ENCODE measurements at places on chromosomes 2 and 18.
A peak's percentile ranks its signal among the peaks of the same experiment; 100 is the strongest.

GRCh38 chr2:111617299-111618225, 266.4 kb downstream of the ANAPC1 start:
- no peak for DNase-seq

- DNase-seq, result no peak
These were observed 48.2 kb downstream of the RPL37A start for GRCh38 chr2:216546641-216547403.

- no peak for DNase-seq
These were observed 476.7 kb upstream of the RAB6C start for GRCh38 chr2:129502781-129503180.

GRCh38 chr2:110905217-110905616, 172.8 kb downstream of the ACOXL start:
- DNase-seq, result no peak

DNA sequence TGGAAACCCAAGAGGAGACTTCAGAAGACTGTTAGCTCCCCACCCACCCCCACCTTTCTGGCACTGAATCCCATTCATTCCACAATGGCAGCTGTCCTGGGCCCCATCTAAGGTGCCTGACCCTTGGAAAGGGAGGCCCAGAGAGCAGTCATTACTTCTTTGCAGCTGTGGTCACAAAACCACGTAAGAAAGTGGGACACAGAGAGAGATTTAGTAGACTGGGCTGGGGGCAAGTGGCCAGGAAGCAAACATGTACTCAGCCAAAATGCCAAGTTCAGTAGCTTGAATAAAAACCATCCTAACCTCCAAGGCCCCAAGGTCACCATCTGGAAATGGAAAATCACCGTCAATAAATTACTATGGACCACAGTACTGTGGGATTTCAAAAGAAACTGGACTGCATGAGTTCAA, 381.4 kb downstream of the TNS1 start:
- no peak for DNase-seq

GRCh38 chr2:186709529-186710450, 15.9 kb downstream of the FAM171B start:
- DNase-seq, result no peak

GRCh38 chr2:9162841-9163240, 43.8 kb upstream of the ASAP2 start:
- DNase-seq, result no peak

- DNase-seq, result no peak
These were observed 147.2 kb upstream of the L3MBTL4 start for GRCh38 chr18:6561862-6562291.

GRCh38 chr2:230999477-230999876, 3.6 kb downstream of the SPATA3 start:
- DNase-seq, result no peak

DNA sequence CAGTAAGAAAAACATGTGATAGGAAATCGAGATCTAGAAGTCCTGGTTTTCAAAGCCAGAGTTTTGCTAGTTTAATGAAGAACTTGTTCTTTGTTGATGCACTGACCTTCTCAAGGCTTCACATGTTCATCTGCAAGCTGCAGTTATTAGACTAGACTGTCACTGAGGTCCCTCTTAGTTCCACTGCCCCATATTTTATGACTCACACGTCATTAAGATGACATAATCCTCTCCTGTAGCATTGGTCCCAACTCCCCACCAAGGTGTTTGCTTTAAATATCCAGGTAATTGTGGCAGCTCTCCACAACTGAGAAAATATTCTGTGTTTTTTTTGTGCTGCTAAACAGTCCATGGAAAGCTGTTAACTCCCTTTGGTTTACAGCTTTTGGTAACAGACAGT, 149.7 kb downstream of the MREG start:
- no peak for DNase-seq

DNA sequence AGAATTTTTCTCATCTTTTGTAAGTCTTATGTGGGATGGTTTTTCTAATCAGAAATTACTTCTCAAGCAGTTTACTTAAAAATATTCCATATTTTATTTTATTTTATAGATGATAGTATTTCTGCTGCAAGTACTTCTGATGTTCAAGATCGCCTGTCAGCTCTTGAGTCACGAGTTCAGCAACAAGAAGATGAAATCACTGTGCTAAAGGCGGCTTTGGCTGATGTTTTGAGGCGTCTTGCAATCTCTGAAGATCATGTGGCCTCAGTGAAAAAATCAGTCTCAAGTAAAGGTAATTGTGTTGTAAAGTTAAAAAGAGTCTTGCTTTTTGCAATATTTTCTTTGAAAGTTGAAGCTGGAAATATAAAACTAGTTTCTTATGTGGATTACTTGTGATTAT, 76.2 kb downstream of the EML4 start:
- DNase-seq, result no peak

GRCh38 chr2:64563436-64563938, 39.4 kb downstream of the AFTPH start:
- DNase-seq, result no peak

DNA sequence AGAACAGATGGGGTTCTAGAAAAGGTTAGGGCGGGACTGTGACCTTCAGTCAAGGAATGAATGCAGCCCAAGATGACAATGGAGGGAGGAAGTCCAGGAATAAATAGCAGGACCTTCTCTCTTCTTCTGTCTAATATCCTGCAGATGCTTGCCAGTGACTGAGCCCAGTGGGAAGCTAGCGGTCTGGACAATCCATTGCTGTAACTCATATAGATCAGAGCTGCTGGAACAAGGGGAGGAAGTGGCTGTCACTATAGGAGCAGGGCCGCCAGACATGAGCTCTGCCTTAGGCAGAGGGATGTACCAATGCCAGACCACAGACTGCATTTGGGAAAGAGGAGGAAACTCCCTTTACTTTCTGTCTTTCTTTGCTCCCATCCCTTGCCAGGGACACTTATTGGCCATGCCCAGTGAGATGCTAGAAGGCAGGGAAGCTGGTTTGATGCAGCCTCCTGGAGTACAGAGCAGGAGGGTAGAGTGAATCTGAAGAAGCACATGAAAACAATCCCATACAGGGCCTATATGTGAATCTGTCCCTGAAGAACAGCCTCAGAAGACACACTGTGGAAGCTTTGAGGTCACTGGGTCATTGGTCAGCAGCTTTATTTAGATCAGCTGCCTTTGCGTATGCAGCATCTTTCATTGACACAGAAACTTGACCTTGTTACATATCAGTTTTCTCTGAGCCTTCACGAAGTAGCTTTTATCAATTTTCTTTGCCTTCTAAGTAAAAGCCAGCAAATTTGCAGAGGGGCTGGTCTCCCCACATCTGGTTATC, 65.4 kb downstream of the CCDC85A start:
- DNase-seq, result no peak

DNA sequence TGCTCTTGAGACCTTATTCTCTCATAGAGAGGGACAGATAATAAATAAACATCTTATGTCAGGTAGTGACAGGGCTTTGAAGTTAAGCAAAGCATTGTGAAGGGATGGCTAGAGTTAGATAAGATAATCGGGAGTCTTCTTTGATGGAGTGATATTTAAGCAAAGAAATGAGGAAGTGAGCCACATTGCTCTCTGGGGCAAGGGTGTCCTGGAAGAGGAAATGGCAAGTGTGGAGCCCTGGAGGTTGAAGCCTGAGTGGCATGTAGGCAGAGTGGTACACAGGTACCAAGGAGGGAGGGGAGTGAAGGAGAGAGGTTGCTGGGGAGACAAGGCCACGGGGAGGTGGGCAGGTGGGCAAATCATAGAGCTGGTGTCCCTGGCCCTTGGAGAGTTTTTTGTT, 110.2 kb downstream of the CTAGE1 start:
- DNase-seq, result no peak

- DNase-seq, result peak; percentile 68
These were observed at the start of gene ITGA4 for GRCh38 chr2:181457121-181457740. ITGA4 (plus strand) TSS chr2:181457386; CDS start chr2:181457655, 269 bp downstream.

DNA sequence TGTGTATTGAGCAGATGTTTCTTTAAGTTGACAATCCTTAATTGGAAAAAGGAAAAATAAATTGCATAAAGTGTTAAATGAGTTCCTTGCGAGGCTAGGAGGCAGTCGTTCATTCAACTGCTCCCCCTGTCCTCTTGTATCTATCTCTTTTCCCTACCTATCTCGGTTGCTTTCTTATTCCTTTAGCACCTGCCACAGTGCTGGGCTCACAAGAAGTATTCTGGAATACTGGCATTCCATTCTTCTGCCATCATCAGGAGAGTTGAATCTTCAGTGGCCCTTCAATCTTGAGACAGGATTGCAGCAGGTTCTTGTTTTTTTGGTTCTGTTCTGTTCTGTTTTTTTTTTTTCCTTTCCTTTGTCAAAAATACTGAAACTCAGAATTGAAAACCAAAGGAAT, 143.1 kb upstream of the AQP4 start:
- DNase-seq, result no peak

- DNase-seq, result peak; percentile 43
These were observed 752 bp downstream of the MGAT4A start for GRCh38 chr2:98730053-98730706.

DNA sequence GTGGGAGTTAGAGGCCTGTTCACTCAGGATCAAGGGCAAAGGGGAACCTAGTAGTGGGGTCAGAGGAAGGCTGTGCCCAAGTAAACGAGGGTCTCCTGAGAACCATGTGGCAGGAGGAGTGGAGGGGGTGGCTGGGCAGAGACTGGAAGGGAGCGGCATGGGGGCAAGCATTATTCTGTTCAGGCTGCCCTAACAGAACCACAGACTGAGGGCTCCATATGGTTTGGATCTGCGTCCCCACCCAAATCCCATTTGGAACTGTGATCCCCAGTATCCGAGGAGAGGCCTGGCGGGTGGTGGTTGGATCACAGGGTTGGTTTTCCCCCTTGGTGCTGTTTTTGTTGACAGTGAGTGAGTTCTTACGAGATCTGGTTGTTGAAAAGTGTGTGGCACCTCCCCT, 287.0 kb downstream of the PHLPP1 start:
- DNase-seq, result no peak

- no peak for DNase-seq
These were observed 12.8 kb downstream of the ATP8B1 start for GRCh38 chr18:57790316-57790715.

- no peak for DNase-seq
These were observed 21.3 kb downstream of the FER1L5 start for GRCh38 chr2:96663829-96664228.

- DNase-seq, result no peak
These were observed 147.2 kb downstream of the ETAA1 start for GRCh38 chr2:67544286-67544685.

DNA sequence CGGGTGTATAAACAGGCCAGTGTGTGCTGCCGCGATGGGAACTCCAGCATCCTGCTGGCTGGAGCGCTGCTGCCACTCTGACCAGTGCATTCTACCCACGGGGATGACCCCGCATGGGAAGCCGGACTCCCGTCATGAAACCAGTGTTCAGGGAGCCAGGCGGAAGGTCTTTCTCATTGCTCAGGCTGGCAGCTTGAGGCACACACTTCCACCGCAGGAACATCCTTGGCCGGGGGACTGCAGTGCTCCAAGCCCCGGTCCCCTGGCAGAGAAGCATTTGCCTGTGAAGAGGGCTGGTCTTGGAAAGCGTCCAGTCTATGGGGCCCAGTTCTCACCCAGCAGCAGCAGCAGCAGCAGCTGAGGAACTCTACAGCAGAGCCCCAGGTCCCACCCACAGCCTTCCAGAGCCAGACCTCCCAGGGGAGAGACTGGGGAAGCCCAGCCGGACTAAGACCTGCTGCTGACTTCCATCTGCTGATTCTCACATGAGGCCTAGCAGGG, 235.9 kb downstream of the KLHL29 start:
- DNase-seq, result no peak

- DNase-seq, result no peak
These were observed 51.6 kb downstream of the SPP2 start for GRCh38 chr2:234102112-234102511.

DNA sequence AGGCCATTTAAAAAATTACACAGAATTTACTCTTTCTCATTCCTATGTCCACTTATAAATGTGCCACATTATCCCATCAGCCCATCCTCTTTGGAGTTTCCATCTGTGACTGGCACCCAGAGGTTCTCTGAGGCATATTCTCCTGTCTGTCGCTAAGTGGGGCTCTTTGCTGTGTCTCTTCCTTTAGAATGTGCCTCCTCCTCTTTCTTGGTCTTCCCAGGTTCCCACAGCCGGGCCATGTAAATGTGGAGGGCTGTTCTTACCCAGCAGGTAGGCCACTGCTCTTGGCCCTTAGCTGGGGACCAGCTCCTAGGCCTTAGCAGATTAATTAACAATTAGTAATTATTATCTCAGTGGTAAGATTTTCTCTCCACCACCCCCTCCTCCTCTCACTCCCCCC, 167.0 kb downstream of the INSIG2 start:
- no peak for DNase-seq

GRCh38 chr2:98530114-98530513, 78.2 kb downstream of the COA5 start:
- DNase-seq, result no peak

DNA sequence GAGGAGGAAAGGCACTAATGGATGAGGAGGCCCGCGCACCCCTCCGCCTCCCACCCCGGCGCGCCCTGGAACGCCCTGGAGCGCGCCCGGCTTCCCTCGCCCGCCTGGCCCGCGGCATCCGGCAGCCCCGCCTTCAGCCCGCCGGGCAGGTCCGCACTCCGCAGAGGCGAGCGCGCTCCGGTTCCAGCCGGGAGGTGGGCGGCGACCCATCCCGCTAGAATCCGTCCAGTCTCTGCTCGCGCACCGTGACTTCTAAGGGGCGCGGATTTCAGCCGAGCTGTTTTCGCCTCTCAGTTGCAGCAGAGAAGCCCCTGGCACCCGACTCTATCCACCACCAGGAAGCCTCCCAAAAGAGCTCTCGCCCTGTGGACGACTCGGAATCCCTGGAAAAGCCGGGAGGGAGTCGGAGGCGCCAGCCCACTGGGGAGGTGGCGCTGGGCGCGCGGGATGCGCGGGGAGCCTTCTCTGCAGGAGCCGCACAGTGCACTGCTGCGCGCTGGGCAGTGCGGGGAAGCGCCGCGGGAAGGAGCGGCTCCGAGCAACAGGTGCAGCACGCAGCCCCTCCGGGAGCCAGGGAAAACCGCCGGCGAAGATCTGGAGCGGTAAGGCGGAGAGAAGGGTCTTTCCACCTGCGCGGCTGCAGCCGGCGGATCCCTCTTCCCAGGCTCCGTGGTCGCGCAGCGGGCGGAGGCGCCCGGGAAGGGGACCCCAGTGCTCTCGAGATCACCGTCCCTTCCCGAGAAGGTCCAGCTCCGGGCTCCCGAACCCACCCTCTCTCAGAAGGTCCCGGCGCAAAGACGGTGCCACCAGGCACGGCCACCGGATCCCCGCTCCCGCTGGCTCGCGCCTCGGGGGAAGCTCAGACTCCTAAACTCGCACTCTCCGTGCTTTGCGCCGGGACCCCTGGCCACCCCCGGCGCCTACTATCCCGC, at the start of gene GALR1:
Gene GALR1, plus strand, starts transcription at position 280 of the 932 bp plus-strand sequence. CDS start 701 bp downstream, outside the sequence.
- no peak for DNase-seq

DNA sequence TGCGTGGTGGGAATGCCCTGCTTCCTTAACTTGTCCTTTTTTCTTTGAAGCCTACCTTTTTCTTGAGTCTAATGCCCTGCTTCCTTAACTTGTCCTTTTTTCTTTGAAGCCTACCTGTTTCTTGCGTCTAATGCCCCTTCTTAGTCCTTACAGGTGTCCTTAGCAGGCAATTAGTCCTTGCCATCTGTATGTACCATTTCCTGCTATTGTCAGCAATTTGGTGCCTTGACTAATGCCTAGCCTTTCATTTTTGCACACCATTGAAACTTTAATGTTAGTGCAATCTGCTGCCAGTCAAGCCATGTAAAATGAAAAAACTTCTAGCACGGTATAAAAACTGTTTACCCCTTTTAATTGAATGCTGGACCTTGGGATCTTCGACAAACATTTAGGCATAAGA, 4.3 kb downstream of the KDM3A start:
- no peak for DNase-seq

Data from effector CD8-positive, alpha-beta T cell (primary cell).